ENCODE measurements at places on chromosomes 7 and 10.

DNA sequence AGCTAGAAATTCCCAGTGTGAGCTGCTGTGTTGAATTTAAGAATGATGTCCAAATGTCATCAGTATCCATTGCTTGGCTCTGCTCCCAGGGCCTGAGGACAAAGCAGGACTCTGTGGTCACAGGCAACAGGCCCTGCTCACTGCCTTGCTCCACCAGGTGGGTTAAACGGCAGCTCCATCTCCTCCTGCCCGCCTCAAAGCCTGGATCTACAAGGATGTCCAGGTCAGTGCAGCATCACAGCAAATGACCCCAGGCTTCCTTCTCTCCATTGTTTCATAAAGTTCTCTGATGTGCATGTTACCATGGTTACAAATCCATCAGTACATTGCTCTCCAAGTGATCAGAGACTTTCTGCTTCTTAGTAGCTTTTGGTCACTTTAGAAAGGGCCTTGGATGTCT, 322.0 kb upstream of the ZNF32 start:
- no peak for DNase-seq

DNA sequence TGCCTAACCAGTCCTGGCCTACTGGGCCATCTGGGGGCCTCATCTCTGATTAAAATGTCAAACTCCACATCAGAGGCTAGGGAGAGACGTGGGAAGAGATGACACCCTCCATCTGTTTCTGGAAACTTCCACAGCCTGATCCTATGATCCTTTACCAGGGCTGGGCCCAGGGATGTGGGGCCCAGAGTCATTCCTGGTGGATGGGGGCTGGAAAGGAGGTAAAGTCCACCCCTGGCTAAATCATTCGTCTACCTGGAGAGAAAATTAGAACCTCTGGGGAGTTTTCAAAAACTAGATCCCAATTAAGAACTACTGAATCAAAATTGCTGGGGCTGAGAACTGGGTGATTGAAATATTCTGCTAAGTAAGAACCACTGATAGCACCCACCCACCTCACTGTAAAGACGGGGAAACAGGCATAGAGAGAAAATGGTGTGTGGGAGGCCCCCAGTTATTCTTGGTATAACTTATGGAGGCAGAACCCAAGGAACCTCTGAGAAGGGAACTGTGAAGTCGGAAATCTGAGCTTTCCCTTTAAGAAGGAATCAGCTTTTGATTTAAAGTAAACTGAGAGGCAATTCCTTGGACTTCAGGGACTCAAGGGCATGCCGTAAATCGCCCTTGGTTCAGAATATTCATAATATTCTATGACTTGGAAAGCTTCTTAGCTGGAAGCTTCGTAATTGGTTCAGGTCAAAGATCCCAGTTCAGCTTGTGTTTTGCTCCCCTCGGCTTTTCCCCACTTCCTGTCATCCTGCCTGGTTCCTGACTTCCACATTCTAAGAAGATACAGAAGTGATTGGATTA, 53.1 kb downstream of the PRKAG2 start:
- DNase-seq = no peak

DNA sequence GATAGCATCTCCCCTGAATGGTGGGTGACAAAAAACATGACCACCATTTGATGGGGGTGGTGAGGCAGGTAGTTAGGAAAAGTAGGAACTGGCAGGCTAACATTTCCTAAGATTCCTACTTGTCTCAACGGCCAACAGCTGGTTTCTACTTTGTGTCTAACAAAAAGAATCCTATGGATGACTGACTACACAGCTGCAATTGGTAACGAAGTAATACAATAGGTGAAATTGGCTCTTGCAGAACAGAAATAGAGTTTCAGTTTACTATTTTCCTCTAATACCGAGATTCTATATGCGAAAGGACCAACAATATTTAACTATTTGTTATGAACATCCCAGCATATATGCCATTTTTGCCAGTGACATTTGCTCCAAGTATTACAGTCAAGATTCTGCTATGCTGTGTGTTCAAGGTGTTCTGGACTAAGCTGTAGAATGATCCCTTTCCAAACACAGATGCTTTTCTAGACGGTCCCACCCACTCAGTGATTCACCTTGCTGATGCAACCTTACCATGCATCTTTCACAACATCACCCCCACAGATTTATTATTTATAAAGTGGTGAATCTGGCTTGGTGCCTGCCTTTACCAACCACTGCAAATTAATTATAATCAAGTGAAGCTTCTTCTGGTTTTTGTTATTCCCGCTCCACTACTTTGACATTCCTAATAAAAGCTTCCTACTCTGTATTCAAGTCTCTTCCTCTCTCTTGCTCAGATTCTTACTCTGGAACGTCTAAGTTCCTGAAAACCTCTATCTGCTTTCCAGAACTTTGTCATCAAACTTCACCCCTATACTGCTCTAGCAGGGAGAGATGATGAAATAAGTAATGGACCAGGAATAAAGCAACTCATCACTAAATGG, 16.8 kb downstream of the BBIP1 start:
- DNase-seq = no peak

GRCh38 chr10:126218174-126218573, 170.1 kb downstream of the ADAM12 start:
- DNase-seq = no peak

GRCh38 chr7:47688311-47689100, 106.6 kb upstream of the TNS3 start:
- DNase-seq = no peak

- DNase-seq = no peak
Observed at GRCh38 chr10:85235258-85235657, 906.9 kb downstream of the CCSER2 start.

GRCh38 chr10:131227163-131227740, 84.3 kb downstream of the TCERG1L start:
- no peak for DNase-seq

- no peak for DNase-seq
Observed at GRCh38 chr7:150377196-150377595, 1.9 kb upstream of the ZNF775 start.

GRCh38 chr10:3365630-3366029, 193.0 kb upstream of the PITRM1 start:
- no peak for DNase-seq

DNA sequence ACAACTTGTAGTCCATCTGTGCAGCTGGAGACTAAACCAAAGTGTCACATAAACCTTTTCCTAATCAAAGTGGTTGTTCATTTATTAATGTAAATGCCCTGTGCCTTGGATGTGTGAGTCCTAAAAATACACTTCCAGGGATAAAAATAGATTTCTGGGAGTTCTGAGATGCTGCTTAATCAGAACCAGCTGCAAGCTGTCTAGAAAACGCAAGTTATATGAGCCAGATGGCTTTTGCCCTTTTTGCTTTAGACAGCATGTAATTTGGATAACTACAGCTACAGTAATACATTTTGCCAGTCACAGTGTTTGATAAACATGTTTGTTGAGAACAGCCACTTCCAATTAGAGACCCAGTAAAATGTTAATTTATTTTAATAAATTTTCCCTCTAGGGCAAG, 185.1 kb upstream of the PRPS1L1 start:
- DNase-seq = no peak

GRCh38 chr7:128427289-128427891, 17.6 kb upstream of the IMPDH1 start:
- DNase-seq = no peak

DNA sequence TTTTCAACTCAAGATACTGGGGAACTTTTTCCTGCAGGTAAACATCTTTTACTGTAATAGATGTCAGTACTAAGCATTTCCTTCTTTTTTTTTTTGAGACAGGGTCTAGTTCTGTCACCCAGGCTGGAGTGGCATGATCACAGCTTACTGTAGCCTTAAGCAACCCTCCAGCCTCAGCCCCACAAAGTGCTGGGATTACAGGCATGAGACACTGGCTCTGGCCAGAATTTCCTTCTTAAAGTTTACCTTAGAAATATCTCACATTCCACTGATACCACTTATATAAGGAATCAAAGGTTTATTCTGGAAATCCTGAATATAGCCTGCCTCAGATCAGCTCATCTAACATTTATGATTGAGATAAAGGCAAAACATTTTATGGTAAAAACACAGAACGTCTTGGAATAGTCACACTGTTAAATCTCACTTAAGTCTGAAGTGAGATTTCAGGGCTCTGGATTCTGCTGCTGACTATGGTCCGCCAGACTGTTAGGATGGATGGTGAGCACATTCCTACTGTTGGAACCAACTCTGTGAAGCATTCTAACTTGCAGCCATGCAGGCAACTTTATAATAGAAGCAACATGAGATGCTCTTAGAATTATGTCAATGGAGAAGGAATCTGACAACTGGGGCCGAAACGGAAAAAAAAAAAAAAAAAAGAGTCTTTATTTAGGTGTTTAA, 151.9 kb downstream of the ZMYND11 start:
- DNase-seq = no peak

- DNase-seq = no peak
Observed at GRCh38 chr7:141227454-141227853, 153.6 kb downstream of the TMEM178B start.

- no peak for DNase-seq
Observed at GRCh38 chr10:42149722-42150427, 488.5 kb downstream of the ZNF33B start.

GRCh38 chr7:142807855-142808460, 37.2 kb downstream of the PRSS2 start:
- DNase-seq = no peak

- no peak for DNase-seq
Observed at GRCh38 chr7:148108381-148108780, 482.2 kb upstream of the C7orf33 start.

DNA sequence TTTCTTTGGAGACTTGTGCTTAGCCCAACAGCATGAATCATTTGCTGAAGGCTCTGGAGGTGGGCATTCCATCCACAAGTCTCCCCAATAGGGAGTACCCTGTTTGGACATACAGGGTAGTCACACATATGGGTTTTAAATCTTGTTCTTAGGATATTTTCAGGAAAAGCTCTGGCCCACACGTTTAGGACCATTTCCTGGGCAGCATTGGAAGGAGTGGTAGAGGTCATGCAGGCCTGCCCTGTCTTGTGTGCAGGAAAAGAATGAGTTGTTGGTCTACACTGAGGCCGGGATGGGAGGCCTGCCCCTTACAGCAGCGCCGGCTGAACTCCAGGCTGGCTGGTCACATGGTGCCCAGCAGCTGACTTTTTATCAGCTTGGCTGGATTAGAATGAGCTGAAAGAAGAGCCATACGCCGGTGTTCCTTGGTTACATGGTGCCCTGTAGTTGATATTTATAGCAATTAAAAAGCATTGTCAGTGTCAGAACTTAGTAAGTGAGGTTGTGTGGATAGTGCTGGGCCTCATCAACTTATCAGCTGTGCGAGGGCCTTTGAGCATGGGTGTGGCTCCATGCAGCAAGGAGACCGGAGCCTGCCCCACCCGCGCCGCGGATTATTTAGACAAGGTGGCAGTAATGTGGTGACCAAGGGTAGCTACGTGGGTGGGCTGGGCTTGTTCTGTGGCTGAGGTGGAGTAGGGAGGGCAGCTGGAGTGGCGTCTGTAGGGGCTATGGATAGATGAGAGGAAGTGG, 28.6 kb downstream of the OGDH start:
- no peak for DNase-seq

GRCh38 chr10:48233559-48234005, 40.9 kb downstream of the FRMPD2 start:
- DNase-seq = no peak

DNA sequence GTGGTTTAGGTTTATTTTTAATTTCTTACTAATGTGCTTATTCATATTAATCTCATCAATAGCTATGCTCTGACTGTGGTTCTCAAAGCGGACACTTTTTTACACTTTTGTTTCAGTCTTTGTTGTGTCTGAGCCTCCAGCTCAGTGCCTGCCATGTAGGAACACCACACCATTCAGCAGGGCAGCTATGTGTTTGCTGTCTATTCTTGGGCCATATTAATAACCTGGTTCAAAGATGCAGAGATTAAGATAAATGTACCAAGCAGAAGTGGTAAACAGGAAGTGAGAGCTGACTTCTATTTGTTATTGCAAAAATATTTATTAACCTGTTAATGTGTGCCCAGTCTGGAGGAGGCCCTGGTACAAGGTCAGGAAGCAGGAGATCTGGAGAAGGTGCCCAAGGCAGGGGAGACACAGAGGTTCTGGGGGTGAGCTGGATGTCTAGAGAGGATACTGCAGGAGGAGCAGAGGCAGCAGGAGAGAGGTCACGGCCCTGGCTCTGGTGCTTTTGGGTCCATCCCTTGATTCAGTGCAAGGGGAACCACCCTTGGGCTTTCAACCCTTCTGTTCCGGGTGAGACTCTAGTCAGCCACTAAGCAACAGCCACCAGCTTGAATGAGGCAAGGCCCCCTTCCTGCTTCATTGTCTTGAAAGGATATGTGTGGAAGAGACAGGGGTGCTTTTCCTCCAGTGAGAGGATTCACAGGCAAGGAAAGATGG, 1.9 kb downstream of the TBXAS1 start:
- no peak for DNase-seq

DNA sequence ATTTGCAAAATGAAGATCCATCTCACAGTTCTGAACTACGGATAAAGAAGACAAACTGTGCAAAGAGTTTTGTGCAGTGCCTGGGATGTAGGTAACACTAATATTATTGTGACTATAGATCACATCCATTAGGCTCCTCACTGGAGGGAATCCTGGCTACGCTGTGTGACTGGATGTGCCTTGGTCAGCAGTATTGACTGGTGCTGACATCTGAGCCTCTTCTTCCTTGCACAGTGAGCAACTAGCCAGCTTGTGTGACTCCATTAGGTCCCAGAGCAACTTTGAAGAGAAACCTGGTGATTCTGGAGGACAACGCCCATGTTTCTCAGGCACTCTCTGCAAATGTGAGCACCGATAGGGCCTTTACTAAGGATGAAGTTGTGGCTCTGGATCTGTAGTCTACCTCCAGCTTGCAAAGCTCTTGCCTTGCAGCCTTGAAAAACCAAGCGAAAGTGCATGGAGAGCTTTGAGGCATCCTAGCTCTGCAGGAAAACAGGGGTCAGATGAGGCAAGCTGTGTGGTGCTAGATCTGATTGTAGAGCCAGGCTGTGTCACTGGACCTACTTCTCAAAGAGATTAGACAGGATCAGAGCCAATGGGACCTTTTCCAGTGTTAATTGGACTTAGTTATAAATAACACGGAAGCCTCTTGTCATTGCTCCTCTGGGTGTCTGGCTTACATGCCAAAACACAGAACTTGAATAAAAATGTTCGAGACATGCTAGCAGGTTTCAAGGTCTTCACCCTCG, 303.6 kb upstream of the LYZL1 start:
- no peak for DNase-seq

- no peak for DNase-seq
Observed at GRCh38 chr7:22660293-22660692, 66.7 kb upstream of the IL6 start.
